Urinary bladder (tissue), 4 donors: ENCODE measurements at places on chromosomes 4 and X.
A peak's percentile ranks its signal among the peaks of the same experiment; 100 is the strongest.

GRCh38 chrX:140712413-140713173 lies 3.0 kb downstream of the LINC00632 start:
- peak; percentile 78 for DNase-seq

GRCh38 chr4:94536049-94536448 lies 84.3 kb downstream of the PDLIM5 start:
- no peak for DNase-seq

DNA sequence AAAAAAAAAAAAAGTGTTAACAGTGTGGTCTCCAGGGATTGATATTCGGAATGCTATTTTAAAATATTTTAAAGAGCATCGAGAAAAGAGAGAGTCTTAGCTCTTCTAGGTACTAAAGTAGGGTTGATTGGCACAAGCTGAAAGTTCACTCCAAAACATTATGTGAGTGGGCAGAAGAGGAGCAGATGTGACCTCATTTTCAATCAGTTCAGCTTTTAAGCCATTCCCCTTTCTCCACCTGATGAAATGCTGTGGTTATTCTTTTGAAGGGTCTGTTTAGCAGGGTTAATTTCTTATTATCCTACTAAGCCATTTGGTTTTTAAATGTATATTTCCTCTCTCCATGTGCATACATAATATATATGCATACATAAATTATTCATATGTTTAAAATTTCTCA lies 69.2 kb downstream of the GALNT7 start:
- no peak for DNase-seq

DNA sequence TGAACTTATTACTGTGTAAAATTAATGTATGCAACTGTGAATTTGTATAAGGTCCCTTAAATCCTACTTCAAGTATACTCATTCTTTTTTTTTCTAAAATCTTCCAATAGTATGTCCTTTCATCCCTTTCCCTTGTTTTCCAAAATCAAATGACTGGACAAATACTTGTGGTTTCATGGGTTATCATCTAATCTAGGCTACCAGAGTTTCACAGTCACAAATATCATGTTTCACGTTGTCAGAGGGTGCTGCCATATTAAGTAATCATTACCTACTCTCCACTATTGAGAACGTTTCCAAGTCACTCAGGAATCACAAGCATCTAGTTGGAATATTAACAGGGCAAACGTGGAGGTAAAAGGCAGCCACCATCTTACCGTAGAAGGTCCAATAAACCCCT lies 1235.0 kb upstream of the TENM3 start:
- no peak for DNase-seq

GRCh38 chrX:38465686-38466085 lies 95.7 kb upstream of the TSPAN7 start:
- no peak for DNase-seq
